K562 (cell line): ENCODE measurements at places on chromosomes 5 and 9.

- DNase-seq: no peak
These were observed 3.3 kb downstream of the FGFR4 start for GRCh38 chr5:177089825-177090641.

DNA sequence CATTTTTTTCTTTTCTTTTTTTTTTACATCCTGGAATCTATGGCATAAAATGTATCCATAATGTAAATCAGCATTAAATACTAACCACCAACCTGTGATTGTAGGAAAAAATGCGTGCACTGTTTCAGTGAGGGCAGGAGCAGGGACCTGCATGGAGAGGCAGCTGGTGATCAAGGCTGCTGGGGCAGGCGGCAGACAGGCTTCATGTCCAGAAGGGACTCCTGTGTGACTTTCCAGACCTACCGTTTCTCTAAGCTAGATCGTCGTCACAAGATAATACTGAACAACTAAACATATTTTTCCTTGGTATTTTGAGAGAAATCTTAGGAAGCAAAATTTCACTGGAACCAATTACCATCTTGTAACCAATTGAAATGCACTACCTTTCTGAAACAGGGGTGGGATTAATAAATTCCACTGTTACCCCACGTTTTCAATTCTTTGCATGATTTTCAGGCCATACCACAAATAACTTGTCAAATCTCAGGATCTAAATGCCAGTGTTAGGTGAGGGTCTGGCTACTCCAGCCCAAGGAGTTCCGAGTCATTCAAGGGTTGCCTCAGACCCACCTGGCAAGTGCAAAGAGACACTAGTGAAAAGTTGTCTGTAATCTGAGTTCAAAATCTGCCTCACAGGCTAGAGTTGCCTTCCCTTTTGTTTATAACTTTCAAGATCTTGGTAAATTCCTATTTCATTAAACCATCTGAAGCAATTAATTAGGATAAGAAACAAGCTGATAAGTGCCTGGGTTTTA is 198.2 kb downstream of the SEMA5A start:
- DNase-seq: no peak

GRCh38 chr5:126208691-126209090 is 214.5 kb upstream of the GRAMD2B start:
- DNase-seq: no peak

DNA sequence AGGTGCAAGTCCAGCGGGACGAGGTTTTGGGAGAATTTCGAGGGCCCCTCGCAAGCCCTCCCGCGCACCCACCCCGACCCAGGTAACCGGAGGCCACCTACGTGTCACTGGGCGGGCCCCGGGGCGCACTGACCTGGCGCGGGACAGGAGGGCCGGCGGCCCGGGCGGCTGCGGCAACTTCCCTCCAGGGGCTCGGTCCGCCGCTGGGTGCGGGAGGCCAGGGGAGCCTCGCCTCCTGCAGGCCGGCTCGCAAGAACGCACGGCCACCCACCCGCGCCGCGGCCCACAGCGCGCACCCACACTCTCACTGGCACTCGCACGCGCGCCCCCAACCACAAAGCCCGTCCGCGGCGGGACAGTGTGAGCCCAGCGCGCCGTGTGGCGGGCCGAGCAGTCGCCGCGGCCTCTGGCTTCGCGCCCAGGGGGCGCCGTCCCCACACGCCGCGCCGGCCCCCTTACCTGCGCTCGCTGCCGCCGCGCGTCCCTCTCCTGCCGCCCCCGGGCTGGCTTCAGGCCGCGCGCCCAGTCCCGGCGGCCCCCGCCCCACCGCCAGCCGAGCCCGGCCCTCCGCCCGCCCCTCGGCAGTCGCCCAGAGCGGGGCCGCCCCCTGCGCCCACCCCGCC is 451 bp downstream of the LPAR1 start:
- no peak for DNase-seq

GRCh38 chr5:155753943-155754581 is 572.9 kb upstream of the SGCD start:
- DNase-seq: no peak

- no peak for DNase-seq
These were observed 1689.1 kb upstream of the CDH6 start for GRCh38 chr5:29504411-29504810.

GRCh38 chr9:134930398-134930797 is 12.7 kb upstream of the FCN1 start:
- DNase-seq: no peak

GRCh38 chr9:115964710-115965347 is 188.8 kb upstream of the PAPPA start:
- DNase-seq: no peak
